Activated naive CD4-positive, alpha-beta T cell (primary cell): ENCODE measurements at places on chromosomes 16 and 17.

GRCh38 chr17:55533608-55534007 is 22.4 kb upstream of the SMIM36 start:
- no peak for DNase-seq

DNA sequence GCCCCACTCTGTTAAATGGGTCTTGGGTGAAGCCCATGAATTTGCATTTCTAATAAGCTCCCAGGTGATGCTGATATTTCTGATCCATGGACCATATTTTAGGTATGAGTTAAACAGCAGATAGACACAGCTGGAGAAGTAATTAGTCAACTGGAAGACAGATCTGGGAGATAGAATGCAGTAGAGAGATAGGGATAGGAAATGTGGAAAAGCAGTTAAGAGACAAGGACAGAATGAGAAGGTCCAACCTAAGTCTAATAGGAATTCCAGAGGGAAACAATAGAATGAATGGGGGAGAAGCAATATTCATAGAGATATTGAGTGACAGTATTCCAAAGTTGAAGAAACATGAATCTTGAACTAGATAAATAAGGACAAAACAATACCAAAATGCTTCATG is 71.7 kb downstream of the GPRC5B start:
- DNase-seq, result no peak

- no peak for DNase-seq
Measured at GRCh38 chr16:59590845-59591244, 856.7 kb upstream of the GOT2 start.

GRCh38 chr17:68172461-68172954 is 75.3 kb upstream of the AMZ2 start:
- DNase-seq, result no peak

- no peak for DNase-seq
Measured at GRCh38 chr17:83081684-83082201, 2.3 kb downstream of the METRNL start.

- no peak for DNase-seq
Measured at GRCh38 chr16:4046221-4046620, 70.0 kb downstream of the ADCY9 start.
